Activated CD4-positive, alpha-beta T cell treated with anti-CD3 and anti-CD28 coated beads, Interleukin-2, amount 50 U/mL, for 1 hour (primary cell): ENCODE measurements at places on chromosomes 11 and 22.

GRCh38 chr11:76658231-76658630 lies 12.3 kb downstream of the LRRC32 start:
- no peak for DNase-seq

DNA sequence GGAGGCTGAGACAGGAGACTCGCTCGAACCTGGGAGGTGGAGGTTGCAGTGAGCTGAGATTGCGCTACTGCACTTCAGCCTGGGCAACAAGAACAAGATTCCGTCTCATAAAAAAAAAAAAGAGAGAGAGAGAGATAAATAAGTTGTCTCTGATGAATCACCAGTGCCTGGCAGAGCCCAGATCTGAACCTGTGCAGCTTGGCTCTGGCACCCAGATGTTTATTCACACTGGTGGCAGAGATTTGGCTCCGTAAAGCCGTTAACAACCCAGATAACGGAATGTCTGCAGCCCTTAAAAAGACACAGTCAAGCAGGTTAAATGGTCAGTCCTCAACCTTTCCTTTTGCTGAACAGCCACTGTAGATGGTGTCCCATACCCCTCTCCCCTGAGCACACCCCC lies 33.5 kb upstream of the RTL6 start:
- no peak for DNase-seq

DNA sequence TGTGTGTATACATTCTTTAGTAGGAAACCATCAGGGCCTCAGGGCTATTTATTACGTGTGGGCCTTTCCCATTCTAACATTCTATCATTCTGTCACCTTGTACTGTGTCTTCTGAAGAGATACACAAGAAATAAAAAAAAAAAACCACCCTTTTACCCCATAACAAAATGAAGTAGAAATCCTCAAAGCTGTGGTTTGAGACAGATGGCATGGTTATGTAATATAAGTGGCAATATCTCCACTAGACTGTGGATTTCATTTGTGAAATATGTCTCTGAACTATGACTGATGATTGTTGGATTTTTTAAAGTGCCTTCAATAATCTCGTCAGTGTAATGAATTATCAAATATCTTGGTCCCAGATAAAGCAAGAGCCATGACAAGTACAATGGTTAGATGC lies 150.0 kb upstream of the BLID start:
- no peak for DNase-seq

GRCh38 chr22:47802421-47802820 lies 1040.0 kb downstream of the TBC1D22A start:
- DNase-seq: no peak

- DNase-seq: no peak
Observed at GRCh38 chr11:2807801-2808241, 77.8 kb downstream of the CDKN1C start.

- DNase-seq: no peak
Observed at GRCh38 chr11:44969651-44970252, 19.1 kb upstream of the TP53I11 start.

GRCh38 chr22:42805998-42806830 lies 50.9 kb downstream of the ARFGAP3 start:
- no peak for DNase-seq

- DNase-seq: no peak
Observed at GRCh38 chr22:45310331-45310976, 720 bp downstream of the FAM118A start.

- DNase-seq: no peak
Observed at GRCh38 chr11:72657411-72658100, 16.7 kb downstream of the PDE2A start.

- DNase-seq: no peak
Observed at GRCh38 chr22:45704648-45705047, 33.0 kb downstream of the ATXN10 start.

- DNase-seq: no peak
Observed at GRCh38 chr11:92340839-92341238, 116.2 kb downstream of the FAT3 start.

DNA sequence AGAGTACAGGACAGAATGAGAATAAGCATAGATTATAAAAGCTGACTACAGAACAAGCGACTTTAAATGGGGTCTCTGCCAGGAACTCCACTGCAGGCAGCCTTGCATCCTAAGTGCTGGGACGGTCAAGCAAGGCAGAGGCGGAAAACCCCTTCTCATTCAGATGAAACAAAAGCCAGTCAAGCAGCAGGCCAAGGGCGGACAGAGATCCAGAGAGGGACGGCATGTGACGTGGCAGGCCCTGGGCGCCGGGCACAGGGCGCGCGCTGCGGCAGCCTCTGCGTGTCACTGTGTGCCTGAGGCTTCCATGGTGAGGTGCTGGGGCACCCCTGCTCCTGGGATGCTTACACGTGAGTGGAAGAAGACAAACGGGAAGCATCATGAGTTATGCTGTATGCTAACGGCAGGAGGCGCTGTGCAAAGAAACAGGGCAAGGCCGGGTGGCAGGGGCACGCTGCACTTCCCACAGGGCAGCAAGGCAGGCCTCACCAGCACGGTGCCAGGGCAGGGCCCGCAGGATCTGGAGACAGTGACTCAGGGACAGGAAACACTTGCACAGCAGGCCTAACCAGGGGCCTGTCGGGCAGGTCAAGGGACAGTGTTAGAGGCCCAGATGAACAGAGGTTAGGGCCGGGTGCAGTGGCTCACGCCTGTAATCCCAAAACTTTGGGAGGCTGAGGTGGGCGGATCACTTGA lies 6.2 kb downstream of the TOLLIP start:
- DNase-seq: no peak

DNA sequence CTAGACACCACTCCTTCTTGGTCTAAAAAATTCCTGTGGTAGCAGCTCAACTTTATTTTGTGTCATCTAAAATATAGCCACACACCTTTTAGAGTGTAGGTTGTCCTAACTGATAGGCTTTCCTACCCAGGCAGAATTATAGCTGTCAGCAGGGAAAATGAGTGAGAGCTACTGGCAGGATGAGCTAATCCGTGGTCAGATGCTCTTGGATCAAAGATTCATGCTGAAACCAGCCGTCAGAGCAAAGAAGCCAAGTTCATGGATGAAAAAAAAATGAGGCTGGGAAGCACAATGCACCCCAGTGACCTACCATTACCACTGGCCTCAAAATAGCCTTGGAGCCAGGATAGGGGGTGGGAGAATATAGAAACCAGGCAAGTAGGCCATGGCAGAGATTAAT lies 113.1 kb upstream of the BLID start:
- DNase-seq: no peak

DNA sequence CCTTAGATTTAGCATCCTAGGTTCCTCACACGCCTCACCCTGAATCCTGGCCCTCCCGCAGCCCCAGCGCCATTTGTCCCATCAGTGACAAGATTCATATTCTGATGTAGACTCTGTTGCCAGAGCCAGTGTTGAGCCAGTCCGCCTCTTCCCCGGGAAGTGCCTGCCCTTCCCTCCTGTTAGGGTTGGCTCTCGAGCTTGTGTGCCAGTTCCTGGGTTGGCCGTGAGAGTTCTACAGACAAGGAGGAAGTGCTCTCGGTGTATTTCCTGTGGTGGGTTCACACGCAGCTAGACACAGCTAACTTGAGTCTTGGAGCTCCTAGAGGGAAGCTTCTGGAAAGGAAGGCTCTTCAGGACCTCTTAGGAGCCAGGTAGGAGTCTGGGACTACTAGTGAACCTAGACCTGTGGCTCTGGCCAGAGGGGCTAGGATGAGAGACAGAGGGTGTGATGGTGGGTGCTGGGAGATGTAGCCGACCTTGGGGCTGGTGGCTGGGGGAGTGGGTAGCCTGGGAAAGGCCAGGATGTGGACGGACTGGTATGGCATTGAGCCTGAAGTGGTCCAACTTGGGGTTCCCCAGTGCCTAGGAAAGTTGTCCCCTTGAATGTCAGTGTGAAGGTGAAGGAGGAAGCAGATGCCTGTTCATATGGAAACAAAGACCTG lies at the start of gene IL18BP:
Gene IL18BP (plus strand): TSS at position 261 of the 662 bp plus-strand sequence. CDS start 1,076 bp downstream, outside the sequence.
- DNase-seq: no peak

- no peak for DNase-seq
Observed at GRCh38 chr22:39309881-39310714, 9.3 kb downstream of the RPL3 start.

DNA sequence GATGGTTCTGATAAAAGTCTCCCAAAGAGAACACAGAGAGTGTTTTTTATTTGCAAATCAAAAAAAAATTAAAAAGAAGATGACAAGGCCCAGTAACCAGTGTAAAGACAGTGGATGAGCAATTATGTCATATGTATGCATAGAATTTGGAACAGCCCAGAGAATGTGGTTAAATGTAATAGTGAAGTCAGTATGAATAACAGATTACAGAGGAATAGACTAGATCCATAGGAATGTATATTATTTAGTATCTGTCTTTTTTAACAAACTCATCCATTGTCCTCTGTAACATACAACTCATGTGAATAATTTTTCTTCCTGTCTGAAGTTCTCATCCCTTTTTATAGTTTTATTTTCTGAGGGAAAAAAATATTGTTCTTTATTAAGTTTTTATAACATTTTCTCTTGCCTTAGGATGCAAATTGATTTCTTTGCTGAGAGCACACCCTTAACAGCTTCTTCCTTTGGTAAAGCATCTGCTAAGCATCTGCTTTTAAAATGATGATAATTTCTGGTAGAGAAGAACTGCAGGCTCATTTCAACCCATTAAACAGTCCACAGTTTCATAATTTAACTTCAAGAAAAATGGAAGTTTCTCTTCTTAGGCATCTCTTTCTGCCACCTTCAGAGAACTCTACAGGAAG lies 266.5 kb upstream of the MTNR1B start:
- no peak for DNase-seq

DNA sequence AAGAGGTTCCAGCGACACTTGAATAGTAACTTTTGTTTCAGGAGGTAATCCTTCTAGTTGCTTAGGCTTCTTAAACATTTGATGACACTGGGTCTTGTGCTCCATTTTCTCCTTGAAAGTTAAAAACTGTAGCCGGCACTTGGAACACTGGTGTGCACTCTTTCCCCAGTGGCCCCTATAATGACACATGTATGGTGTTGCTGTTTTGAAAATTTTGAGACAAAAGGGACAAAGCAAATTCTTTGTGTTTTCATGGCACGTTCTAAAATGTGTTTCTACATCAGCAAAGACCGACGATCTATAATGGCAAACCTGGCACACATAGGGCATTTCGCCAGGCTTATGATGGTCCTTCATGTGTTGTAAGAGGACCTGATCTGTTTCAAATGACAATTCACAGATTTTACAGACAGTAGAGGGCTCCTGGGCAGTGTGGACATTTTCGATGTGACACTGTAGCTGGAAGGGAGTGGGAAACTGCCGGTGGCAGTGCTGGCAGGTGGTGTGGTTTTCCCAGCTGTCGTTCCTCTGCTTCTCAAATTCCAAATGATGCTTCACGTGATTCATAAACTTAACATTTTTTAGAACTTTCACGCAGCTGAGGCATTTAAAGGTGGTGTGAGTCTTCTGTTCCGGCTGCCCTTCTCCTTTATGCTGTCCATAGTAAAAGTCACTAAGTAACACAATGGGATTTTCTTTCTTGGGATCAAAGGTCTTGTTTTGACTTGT lies 20.5 kb downstream of the ZNF280B start:
- DNase-seq: no peak

GRCh38 chr22:45999379-45999971 lies 22.5 kb upstream of the WNT7B start:
- no peak for DNase-seq

- DNase-seq: no peak
Observed at GRCh38 chr11:61333550-61334433, 764 bp downstream of the TKFC start.

GRCh38 chr11:128324051-128324481 lies 263.3 kb downstream of the ETS1 start:
- no peak for DNase-seq

- DNase-seq: no peak
Observed at GRCh38 chr11:13606701-13607100, 61.8 kb upstream of the FAR1 start.

DNA sequence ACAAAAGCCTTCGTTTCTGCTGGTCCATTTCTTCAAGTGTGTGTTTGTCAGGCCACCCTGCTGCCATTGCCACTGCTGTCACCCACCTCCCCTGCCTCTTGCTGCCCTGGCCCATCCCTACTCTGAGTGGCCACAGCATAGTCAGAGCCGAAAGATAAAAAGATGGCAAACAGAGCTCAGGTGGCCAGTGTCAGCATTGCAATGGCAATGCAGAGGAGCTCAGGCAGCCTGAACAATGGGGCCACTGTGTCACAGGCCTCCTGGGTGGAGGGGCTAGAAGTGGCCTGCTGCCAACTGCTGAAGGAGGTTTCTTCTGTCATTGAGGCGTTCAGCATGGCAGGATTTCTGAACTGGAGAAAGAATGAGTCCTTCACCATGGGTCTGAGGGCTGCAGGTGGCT lies 137.1 kb downstream of the CSNK2A3 start:
- no peak for DNase-seq

DNA sequence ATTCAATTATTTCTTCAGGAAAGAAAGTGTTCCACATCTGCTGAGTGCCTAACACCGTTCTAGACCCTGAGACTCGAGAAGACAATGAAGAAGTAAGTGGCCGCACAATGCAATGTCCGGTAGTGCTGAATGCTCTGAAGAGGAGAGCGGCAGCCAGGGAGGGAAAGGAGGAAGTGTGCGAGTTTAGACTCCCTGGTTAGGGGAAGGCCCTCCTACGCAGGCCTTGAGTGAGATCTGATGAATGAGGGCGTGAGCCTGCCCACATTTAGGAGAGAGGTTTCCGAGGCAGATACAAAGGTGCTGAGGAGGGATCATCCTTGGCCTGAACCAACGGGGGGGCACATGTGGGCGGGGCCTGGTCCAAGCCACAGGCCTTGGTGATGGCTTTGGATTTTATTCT lies 558.6 kb downstream of the NTM start:
- no peak for DNase-seq

- no peak for DNase-seq
Observed at GRCh38 chr11:57758174-57758573, 3.4 kb upstream of the CTNND1 start.

GRCh38 chr11:111183706-111184105 lies 61.8 kb upstream of the POU2AF2 start:
- no peak for DNase-seq

DNA sequence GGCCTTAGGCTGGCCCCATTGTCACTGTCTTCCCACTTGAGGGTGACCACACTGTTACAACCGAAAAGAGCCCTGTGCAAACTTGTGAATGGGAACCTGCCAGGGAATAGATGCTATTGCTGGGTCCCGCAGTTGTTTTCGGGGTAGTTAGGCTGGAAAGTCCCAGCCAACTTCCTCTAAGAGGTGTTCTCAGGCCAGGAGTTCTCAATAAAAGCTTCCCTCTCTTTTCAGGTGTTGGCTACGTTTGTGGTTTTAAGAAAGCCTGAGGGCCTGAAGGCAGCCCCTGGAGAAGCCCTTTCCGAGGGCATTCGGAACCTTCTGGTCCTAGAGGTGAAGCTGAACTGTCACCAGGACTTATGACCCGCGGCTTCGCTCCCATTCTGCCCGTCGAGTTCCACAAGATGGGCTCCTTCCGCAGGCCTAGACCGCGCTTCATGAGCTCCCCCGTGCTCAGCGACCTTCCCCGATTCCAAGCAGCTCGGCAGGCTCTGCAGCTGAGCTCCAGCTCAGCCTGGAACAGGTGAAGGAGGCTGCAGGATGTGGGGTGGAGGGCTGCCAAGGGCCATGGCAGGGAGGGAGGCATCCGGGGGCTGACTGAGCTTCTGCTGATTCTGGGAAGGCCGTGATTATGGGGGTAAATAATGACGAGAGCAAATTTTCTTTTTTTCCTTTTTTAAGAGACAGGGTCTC lies 104.8 kb downstream of the PRR5L start:
- no peak for DNase-seq
